ENCODE measurements at places on chromosomes 11 and 22.

DNA sequence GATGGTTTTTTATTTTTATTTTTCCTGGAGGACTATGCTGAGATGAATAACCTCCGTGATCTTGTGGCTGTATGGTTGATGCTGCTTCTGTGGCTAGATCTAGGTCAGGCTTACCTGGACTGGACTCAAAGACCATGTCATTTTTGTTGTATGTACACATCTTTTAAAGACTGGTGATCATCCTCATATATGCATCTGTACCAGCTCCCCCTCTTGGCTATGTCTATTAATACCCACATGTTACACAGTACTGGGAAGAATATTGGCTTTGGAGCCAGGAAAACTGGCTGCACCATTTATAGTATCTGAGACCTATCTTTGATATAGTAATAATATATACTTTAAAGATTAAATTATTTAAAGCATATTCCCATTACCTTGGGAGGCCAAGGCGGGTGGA, 18.4 kb upstream of the PITPNB start:
- DNase-seq, result no peak

DNA sequence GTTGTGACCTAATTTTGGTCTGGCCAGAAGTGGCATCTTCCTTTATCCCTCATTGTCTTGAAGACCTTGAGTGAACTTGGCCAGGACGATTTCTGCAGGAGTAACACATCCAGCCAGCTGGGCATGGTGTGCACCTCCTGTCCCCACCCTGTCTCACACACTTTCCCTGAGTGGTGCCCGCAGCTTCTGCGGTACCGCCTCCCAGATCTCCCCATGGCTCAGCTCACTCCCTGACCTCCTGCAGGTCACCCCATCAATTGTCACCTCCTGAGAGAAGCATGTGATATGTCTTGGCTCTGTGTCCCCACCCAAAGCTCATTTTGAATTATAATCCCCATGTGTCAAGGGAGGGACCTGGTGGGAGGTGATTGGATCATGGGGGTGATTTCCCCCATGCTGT, 50.2 kb upstream of the TP53I11 start:
- no peak for DNase-seq

DNA sequence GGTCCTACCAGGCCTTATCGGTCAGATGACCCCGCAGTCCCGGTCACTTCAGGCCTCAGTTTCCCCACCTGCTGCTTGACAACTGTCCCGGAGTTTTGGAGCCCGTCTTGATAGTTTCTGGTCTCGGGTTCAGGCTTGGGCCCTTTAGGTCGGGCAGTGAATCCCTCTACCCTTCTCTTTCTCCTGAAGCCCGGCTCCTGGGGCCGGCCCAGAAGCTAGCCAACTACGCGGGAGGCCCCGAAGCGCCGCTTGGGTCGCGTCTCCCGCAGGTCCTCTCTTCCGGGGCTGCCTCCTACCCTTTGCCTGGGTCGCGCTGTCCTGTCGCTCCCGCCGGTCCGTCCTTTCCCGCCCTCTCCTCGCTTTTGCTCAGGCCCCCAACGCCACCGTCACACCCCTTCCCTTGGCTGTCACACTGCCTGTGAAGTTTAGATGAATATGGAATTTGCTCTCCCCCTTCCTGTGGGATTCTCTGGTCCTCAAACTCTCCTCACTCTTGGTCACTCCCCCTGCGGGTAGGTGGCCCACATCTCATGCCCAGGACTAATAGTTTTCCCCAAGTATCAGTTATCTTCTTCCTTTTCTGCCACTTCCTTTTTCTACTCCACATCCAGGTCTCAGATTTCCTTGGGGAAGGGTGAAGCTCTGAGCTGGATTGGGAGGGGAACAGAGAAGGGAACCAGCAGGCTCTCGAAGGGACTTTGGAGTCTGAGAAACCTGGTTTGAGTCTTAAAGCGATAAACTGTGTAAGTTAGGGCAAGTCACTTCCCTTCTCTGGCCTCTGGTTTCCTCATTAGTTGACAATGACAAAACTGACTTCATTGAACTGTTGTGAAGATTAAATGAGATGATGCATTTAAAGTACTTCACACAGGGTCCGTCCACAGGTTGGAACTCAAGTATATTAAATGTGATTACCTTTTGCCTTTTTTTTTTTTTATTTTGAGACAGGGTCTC, 790 bp downstream of the RAB1B start:
- DNase-seq, result no peak

DNA sequence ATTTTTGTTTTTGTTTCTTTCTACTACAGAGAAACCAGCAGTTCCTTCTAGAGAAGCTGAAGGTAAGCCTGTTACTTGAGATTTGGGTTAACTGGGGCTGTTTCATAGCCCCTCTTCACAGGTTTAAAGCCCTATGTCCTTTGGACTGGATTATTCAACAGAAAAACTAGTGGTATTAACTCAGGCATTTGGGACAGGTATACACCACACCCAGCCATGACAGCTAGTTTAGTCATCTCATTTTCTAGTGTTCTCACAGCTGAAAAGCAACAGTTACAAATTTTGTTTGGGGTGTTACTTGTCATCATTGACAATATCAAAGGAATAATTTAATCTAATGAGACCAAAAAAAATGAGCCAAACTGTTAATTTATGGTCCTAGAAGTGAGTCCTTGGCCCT, 14.0 kb downstream of the LAYN start:
- no peak for DNase-seq

DNA sequence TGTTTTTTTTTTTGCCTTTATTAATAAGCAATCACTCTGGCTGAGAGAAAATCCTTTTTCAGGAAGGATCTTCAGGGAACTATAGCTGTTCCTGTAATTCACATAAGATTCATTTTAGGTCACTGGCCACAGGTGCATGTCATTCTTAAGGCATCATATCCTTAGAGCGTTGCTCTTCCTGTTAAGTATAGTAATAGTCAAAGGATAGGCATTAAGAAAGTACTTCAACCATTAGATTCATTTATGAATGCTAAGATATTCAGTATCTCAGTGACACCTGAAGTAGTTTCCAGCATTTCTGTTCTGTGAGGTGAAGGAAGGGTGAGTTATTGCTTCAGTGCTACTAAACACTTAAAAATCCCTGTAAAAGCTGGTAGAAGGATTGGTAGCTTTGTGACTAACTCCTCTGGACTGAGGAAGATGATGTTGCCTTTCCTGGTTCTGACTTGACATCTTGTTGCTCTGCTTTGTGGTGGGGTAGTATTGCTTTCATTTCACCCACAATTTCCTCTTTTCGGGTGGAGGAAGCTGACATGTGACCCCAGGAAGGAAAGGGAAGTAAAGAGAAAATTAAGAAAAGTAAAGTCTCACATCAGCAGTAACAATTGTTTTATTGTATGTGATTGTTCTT, 34.7 kb downstream of the RNF169 start:
- DNase-seq, result peak; percentile 74

- no peak for DNase-seq
Observed at GRCh38 chr11:63610604-63611394, 3.4 kb downstream of the PLAAT3 start.

- DNase-seq, result no peak
Observed at GRCh38 chr22:41608386-41608785, 12.5 kb downstream of the DESI1 start.

DNA sequence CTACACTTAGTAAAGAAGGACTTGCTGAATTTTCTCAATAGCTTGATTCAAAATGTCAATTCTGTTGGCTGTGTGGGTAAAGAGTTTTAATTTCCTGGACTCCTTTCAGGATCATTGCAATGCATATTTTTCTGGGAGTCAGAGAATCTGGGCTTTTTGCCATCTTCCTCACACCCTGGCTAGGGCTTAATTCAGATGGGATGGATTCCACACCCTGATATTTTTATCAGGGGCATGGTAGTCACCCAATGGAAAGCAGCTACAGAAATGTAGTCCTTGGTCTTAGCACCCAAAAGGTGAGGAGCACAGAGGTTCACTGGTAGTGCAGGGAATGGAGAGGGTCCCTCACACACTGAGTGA, 79.3 kb downstream of the SGSM3 start:
- DNase-seq, result no peak

GRCh38 chr11:95445746-95446333, 214.8 kb upstream of the SESN3 start:
- DNase-seq, result no peak

DNA sequence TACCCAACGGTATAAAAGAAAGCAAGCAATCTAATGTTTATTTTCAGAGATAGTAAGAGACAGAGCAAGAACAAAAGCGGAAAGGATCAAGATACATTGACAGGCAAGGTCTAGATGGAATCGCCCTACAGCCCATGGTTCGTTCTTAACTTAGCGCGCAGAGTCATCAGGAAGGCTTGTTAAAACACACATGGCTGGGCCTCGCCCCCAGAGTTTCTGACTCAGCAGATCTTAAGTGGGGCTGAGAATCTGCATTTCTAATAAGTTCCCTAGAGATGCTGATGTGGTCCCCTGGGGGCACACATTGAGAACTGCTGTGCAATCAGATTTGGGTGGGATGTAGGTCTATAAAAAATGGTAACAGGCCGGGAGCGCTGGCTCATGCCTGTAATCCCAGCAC, 35.8 kb upstream of the CHRM4 start:
- DNase-seq, result no peak

GRCh38 chr22:45709060-45709739, 37.6 kb downstream of the ATXN10 start:
- DNase-seq, result no peak

- no peak for DNase-seq
Observed at GRCh38 chr11:114762408-114762807, 84.1 kb downstream of the NXPE2 start.

DNA sequence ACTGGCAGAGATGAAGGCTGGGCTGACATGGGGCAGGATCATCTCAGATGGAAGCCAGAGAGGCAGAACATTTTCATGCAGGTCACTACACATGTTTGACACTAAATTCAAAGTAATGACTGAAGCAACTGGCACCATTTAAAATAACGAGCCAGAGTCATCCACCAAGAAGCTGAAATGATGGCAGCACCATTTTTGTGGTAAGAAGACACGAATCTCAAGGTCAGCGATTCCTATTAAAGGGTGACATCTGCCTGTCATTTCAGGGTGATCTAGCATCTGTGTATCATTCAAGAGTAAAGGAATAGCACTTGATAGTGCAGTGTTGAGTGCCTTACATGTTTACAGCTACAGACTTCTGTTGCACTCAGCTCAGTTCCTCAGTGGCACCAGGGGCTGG, 113.4 kb upstream of the C11orf87 start:
- DNase-seq, result no peak

- no peak for DNase-seq
Observed at GRCh38 chr11:76683161-76684095, 12.9 kb upstream of the LRRC32 start.

- DNase-seq, result no peak
Observed at GRCh38 chr11:27646051-27646818, 54.0 kb downstream of the BDNF start.

DNA sequence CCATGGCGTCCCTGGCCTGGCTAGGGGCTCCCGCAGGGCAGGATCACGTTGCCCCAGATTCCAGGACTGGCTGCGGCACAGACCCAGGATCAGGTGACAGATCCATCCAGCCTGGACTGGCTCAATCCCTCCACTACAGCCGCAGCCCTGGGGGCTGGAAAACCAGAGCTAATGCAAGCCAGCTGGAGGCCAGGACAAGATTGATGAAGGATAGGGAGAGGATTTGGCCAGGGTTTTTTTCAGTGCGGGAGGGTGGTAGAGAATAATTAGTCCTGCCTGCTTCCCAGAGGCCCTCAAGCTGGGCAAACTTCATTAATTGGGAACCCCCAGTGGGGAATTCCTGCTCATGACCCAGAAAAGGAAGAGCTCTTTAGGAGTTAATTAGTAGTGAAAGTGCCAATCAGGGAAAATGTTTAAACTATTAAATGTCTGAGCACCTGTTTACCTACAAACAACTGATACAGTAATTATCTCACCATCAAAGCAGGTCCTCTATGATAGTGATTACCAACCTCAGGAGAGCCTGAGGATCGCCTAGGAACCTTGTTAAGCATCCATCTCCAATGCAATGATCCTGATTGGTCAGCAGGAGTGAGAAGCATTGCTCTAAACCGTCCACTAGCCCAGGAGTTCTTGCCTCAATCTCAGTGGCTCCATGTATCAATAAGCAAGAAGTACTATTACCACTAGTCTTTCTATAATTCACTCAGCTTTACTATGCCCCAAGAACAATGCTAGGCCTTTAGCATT, 33.0 kb upstream of the MYOD1 start:
- DNase-seq, result no peak

GRCh38 chr11:130940706-130941105, 24.4 kb upstream of the SNX19 start:
- no peak for DNase-seq

GRCh38 chr22:45942787-45943493, 34.0 kb downstream of the WNT7B start:
- no peak for DNase-seq

DNA sequence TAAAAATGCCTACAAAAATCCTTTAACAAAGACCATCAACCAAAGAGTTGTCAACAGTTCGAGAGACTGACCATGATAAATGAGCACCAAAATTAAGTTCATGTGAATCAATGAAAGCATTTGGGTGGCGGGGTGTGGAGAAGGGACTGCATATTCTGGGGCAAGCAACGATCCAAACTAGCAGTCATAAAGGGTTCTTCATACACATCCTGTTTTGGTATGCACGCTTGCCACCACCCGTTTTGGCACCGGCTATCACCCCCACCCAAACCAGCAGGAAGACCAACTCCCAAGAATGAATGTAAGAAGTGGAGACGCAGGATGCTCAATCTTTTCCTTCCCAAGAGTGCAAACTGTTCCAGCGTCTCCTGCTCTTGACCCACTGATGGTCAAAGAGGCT, 80.8 kb downstream of the SGSM3 start:
- no peak for DNase-seq

DNA sequence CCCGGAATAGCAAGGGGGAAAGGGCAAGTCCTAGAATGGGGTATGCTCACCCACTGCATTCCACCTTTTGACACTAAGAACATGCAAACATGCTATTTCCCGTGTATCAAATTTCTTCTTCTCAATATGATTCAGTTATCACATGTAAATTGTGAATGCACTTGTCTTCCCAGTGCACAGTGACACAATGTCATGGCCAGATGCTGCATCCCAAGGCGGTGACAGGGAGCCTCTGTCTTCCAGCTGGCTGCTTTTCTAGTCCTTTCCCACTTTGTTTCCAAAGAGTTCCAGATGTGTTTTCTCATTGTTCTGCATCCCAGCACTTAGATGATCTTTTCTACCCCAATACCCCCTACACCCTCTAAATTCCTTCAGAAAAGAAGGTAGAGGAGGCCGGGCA, 12.4 kb downstream of the SLC25A18 start:
- DNase-seq, result no peak

- DNase-seq, result no peak
Observed at GRCh38 chr22:39959640-39960447, at the start of gene TMA7B. Gene TMA7B (plus strand): TSS chr22:39960397. CDS start chr22:39964375, 3,978 bp downstream.
